ENCODE measurements at places on chromosomes 12 and 14.
A peak's percentile ranks its signal among the peaks of the same experiment; 100 is the strongest.

DNA sequence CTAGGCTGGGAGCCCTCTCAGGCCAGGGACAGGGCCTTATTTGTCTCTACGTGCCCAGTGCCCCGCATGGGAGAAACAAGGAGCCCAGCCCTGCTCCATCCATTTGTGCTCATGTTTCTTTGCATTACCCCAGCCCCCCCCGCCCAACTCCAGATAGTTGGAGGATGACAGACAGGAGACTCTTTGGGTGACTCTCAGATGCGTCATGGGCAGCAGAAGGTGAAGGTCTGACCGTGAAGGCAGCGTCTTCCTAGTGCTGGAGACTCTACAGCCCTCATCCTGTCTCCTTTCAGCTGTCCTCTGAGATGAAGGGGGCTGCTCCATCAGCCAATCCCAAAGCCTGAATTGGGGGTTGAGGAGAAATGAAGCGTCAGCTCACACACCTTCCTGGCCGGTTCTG lies 283 bp upstream of the PSMB11 start:
- DNase-seq = no peak

DNA sequence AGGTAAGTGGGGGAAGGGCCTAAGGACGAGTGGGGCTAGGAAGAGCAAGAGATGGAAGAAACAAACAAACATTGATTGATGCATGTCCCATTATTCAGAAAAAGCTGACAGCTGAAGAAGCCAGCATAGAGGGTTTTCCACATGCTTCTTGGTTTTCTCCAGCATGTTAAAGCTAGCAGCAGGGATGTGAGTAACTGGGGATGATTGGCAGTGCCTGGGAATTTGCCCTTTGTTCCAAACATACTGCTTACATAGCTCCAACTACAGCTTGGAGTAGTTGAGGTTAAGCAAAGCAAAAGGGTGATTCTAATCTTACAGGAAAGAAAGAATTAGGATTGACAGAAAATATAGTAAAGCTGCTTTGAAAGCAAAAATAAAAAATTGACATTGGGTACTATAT lies 68.0 kb upstream of the IFNG-AS1 start:
- DNase-seq = no peak

GRCh38 chr12:123106640-123107359 lies 44.1 kb downstream of the PITPNM2 start:
- DNase-seq = no peak

DNA sequence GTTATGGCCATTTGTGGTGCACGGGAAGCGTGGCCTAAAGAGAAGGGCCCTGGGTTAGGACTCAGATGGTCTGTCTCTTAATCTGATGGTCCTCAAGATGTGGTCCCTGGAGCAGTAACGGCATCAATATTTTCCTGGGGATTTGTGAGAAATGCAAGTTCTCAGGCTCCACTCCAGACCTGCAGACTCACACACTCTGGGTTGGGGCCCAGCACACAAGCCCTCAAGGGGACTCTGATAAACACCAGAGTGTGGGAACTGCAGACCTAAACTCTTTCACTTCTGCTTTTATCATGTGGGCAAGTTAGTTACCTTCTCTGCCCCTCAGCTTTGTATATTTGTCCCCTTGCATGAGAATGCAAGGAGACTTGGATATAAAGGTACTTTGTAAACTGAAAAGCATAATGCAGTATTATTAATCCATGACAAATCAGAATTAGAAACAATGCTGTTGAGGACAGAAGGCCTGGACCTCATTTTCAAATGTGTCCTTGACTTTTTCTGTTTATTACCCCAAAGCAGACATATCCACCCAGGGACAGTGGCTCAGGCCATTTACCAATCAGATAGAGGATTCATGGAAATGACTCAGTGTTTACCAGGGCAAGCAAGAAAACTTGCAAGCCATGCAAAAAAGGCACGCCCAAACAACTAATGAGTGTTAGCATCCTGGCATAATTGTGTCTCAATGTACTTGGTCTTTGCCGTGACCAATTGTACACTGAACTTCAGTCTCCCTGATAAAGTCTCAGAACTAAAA lies 157.0 kb downstream of the ASCL1 start:
- no peak for DNase-seq

DNA sequence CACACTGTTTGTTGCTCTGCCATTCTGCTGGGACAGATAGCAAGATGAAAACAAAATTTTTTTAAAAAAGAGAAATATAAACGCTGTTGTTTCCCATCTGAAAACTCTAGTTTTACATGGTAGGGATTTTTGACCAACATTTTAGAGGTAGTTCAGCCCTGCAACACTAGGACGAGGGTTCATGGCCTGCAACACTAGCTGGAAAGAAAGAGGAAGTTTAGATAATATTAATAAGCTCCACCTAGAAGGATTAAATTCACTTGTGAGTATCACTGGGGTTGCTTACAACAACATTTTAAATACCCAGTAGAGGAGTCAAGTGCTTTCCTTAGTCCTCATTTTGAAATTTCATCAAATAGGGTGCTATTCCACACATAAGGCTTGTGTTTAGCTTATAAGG lies 68.2 kb downstream of the SRGAP1 start:
- DNase-seq = no peak

- DNase-seq = no peak
These were observed 3.1 kb downstream of the HIF1A start for GRCh38 chr14:61698206-61698980.

GRCh38 chr14:67666750-67667449 lies 7.5 kb downstream of the VTI1B start:
- peak; percentile 28 for DNase-seq

DNA sequence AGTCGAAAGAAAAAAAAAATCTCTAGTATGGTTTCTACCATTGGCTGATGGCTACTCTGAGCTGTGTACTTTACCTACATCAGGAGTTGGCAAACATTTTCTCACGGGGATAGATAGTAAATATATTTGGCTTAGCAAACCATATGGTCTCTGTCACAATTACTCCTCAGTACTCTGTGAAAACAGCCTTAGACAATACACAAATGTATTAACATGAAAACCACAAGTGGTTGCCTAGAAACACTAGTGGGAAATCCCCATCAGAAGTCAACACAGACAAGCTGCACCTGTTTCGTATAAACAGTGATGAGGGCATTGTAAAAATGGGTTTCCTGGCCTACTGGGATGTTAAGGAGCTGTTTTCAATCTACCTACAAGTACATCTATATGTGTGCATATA lies 84.6 kb upstream of the NAV3 start:
- no peak for DNase-seq

GRCh38 chr14:86777963-86778602 lies 1214.9 kb downstream of the GALC start:
- no peak for DNase-seq

- no peak for DNase-seq
These were observed 161.6 kb downstream of the BRMS1L start for GRCh38 chr14:35987731-35988130.

DNA sequence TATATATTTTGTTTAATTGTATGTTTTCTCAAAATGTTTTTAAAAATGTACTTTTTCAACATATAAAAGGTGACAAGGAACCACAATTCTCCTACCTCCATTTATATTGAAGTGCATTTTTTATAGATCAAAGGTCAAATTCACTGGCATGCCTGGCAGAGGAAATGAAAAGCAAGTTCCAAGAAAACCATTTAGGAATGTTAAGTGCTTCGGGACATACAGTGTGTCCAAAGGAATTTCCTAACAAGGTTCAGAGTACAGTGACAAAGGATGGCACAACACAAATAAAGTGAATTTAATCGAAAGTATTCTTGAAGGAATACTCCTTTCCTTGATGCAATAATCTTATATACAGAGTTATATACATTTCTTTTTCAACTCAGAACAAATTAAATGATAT lies 242.3 kb downstream of the CCER1 start:
- no peak for DNase-seq

GRCh38 chr14:80300351-80300750 lies 89.0 kb upstream of the DIO2 start:
- DNase-seq = no peak

- DNase-seq = no peak
These were observed 53.8 kb downstream of the SPTLC2 start for GRCh38 chr14:77562681-77563080.

GRCh38 chr14:60151715-60152114 lies 13.5 kb downstream of the DHRS7 start:
- DNase-seq = peak; percentile 76

GRCh38 chr12:115957686-115958290 lies 319.7 kb downstream of the MED13L start:
- DNase-seq = no peak

DNA sequence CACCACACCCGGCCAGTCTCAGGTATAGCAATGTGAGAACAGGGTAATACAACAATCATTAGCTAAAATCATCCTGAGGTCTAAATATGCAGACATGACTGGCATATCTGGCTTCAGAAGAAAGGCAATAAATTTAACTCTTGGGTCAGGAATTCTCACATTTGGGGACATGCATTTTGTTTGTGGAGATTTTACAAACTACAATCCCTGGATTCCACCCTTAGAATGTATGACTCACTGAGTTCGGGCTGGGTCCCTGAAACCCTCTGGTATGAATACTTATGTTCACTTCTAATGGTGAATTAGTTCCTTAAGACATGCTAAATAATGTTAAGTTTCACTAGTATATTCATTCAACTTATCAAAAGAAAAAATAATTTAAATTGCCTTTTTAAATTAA lies 98.9 kb upstream of the HMGA2 start:
- DNase-seq = no peak

DNA sequence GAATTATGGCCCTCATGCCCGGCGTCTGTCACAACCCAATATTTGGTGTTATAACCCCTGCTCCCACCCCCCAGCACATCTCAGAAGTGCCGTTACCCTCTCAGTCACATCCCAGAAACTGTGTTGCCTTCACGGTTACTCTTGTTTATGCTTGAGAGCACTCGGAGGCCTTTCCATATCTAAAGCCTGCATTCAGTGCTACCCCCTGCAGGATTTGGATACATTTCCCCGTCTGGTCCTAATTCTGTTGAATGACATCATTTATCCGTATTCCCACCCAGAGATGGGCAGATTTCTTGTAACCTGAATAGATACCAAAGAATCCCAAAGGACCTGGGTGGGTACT lies 19.1 kb upstream of the FOS start:
- DNase-seq = no peak

DNA sequence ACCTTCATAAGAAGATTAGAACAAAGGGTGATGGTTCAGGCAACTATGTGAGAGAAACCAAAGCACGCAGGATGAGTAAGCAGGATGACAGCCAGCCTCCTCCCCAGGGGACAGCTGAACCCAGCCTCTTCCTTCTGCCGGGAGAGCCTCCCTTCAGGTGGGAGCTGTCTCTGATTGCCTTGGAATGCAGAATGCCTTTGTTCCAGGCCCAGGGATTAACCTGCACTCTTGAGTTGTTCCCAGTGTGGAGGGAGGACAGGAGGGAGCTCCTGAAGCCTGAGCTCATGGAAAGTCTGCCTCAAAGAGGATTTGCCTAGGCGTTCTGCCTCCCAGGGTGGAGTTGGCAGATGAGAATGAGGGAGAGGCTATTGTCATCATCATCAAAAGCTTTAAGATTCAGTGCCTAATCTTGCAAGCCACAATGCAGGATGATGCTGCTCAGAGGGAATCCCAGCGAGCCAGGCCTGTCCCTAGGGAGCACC lies 3.6 kb upstream of the KRT6A start:
- DNase-seq = no peak

DNA sequence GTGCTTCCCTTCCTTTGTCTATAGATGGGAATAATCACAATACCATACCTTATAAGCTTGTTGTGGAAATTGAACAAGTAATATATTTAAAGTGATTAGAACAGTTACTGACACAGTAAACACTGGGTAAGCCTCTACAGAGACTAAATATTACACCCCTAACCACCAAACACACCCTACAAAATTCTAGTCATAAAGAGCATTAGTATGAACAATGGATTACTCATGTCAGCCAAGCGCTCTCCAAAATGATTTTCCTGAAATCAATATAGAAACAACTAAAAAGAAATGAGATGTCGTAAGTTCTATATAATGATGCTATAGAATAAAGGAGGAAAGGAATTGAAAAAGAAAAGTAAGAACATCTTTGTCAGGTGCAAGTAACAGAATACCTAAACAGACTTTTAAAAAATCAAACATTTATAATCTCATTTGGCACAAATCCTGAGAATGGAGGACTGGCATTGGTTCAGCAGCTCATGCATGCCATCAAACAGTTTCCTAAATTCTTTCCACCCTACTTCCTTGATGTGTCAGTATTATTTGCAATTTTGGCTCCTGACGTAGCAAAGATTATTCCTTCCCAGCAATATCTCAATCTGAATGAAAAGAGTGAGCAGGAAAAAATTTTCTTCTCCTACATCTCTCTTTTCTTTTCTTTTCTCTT lies 118.0 kb downstream of the SINHCAF start:
- DNase-seq = no peak

- no peak for DNase-seq
These were observed 42.3 kb upstream of the MDM1 start for GRCh38 chr12:68374307-68374982.

GRCh38 chr12:65125247-65125646 lies 4.1 kb upstream of the WIF1 start:
- no peak for DNase-seq

DNA sequence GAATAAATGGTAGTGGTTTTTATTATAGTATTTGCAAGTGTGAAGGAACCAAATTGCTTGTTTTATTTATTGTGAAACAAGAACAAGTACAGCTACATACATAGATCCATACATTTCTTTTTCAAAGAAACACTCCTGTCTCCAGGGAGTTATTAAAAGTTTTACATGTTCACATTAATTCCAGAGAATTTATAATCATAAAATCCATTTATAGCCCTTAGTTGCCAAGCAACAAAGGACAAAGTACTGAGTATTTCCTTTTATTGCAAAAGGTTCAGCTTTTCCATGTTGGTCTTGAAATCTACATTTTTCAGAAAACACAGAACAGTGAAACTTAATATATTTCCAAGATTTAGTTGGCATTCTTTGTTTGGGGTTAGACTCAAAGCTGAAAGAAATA lies 9.5 kb downstream of the MYRFL start:
- DNase-seq = no peak

DNA sequence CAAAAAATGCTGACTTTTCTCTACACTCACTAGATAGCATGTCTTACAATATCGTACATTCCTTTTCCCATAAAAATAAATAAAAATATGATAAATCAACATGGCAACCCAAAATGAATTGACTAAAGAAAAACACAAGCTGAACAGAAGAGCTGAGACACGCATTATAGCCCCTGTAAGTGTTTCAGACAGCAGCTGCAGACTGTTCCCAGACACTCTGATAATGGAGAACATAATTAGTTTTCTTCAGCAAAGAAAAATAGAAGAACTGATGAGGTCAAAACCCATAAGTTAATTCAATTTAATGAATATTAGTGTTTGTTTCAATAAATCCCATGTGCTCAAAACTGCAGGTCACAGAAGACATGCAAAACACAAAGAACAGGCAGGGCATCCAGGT lies 23.8 kb downstream of the ST8SIA1 start:
- no peak for DNase-seq

DNA sequence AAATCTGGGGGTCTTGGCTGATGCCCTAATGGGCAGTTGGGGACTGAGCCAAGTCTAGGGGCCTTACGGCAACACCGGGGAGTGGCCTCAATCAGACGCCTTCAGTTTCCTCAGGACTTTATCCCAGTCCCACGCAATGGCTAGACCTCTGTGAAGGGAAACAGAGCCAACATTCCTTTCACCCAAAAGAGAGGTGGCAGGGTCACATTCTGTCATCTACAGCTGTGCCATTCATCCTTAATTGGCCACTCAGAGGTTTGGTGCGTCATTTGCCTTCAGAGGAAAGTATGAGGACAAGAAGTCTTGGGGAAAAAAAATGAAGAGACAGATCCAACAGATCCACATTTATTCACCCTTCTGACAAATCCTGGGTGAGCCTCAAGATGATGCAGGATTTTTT lies 166.9 kb upstream of the AVPR1A start:
- no peak for DNase-seq

- DNase-seq = no peak
These were observed 1.2 kb upstream of the CLEC7A start for GRCh38 chr12:10131111-10131690.

GRCh38 chr12:102990419-102990818 lies 32.9 kb downstream of the ASCL1 start:
- DNase-seq = no peak
